Hippocampal formation (tissue), 2 donors: ENCODE measurements at places on chromosomes 5 and 9.

GRCh38 chr5:127410959-127411358 lies 106.5 kb upstream of the PRRC1 start:
- DNase-seq, result no peak

GRCh38 chr9:78321505-78321904 lies 24.6 kb downstream of the PSAT1 start:
- DNase-seq, result no peak

DNA sequence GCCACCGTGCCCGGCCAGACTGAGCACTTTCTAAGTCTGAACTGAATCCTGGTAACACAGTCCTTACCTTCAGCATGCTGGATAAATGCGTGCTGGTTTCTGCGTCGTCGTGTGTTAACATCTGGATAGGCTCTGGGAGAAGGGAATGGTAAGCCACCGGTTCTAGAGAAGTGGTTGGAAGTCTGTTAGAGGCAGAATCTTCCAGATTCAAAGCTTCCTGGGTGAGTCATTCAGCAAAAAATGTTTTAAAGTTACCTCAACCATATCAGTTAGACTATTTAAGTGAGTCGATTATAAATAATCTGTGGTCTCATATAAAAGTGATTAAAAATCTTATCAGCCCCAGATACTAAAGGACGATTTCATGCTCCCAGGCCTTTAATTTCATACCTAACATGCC lies 256.5 kb upstream of the NFIL3 start:
- DNase-seq, result no peak

DNA sequence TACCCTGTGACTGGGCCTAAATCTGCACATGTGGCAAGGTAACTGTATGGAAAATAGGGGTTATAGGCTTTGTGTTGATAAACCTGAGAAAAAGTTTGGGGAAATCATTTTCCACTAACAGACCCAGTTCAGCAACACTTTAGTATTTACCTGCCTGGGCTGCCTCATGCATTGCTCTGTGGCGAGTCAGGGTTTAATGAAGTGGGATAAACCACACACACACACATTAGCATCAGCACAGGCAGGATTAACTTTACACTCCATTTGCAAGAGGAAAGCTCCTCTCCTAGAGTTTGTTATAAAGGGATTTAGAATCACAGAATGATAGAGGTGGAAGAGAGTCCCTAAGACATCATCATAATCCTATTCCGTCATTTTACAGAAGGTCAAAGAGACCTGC lies 20.0 kb upstream of the ZCCHC7 start:
- no peak for DNase-seq

DNA sequence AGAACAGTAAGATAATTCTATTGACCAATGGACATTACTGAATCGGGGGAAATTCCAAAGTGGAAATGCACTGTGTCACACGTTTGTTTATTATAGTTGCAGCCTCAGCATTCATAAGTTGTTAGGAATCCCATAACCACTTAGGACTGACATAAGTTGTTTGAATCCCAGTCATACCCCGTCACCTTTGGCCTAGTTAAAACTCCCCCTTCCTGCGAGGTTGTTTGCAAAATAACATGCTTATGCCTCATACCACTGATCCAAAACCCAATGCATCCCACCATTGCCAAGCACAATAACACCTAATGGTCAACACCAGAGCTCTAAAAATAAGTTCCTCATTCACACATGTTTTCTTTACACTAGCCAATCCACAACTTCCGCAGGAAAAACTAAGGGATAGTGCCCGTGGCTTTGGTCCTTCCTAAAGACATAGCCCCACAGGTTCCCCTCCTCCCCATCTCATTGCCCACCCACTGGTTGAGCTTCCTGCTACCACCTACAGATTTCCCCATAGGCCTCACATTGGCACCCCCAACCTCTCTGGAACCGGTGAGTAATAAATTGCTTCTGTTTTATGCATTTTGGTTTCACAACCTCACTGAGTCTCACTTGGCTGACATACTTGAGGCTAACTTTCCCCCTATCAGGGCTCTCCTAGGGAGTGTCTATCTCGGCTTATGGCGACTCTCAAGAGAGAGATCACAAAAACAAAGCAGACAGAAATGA lies 42.3 kb upstream of the MUSK start:
- DNase-seq, result no peak

- DNase-seq, result no peak
Observed at GRCh38 chr9:29214690-29215253, 1641.5 kb upstream of the C9orf72 start.

- DNase-seq, result no peak
Observed at GRCh38 chr9:110316261-110317075, 21.2 kb downstream of the TXNDC8 start.

- no peak for DNase-seq
Observed at GRCh38 chr5:7422316-7423106, 26.6 kb downstream of the ADCY2 start.

DNA sequence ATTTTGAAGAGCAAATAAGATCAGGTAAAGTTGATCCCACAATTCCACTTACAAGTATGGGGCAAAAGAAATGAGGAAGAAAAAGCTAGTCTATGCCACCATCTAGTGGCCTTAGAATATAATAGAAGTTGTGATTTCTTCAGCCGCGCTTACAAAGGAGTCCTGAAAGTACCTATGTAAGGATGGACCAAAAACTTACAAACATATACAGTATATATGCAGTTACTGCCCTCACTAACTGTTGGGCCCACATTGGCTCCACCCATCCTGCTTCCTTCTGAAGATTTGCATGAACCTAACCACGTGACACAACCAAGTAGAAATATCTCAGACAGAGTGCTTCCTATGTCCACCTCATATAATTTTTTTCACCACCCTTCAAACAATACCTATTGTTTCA lies 11.7 kb upstream of the OR13D1 start:
- DNase-seq, result no peak

DNA sequence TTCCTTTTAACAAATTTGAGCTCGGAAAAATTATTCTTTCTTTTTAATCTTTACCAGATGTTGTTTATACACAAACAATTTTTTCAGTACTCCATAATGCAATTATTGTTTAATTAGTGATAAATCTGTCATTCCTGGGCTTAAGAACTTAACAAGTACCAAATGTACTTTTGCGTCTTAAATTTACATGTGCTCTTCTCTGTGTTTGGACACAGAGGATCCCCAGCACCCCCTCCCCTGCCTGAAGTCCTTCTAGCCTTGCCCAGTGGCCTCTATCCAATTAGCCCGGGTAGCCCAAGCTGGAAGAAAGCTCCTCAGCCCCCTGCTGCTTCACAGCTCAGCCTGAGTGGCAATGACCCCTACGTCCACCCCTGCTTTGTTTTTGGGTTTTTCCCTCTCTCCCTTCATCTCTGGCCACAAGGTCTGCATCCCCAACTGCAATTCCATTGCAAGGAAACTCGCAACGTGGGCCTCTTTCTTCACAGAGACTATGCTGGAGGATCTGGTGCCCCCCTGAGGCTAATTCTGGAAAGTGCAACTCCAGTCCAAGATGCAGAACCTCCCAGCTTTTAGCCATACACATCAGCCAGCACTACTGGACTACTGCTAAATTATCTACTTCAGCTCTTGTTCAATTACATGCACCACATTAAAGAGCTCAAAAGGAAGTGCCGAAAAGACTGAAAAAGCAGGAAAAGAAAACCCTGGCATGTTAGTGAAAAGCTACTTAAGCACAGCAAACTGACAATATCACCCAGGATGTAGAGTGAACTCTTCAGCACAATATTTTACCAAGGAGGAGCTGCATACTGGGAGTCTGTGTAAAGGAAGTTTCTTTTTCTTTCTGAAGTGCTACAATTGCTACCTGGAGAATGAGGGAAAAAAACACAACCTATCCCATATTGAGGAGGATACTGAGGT lies 186.2 kb downstream of the FANCC start:
- peak; percentile 76 for DNase-seq

DNA sequence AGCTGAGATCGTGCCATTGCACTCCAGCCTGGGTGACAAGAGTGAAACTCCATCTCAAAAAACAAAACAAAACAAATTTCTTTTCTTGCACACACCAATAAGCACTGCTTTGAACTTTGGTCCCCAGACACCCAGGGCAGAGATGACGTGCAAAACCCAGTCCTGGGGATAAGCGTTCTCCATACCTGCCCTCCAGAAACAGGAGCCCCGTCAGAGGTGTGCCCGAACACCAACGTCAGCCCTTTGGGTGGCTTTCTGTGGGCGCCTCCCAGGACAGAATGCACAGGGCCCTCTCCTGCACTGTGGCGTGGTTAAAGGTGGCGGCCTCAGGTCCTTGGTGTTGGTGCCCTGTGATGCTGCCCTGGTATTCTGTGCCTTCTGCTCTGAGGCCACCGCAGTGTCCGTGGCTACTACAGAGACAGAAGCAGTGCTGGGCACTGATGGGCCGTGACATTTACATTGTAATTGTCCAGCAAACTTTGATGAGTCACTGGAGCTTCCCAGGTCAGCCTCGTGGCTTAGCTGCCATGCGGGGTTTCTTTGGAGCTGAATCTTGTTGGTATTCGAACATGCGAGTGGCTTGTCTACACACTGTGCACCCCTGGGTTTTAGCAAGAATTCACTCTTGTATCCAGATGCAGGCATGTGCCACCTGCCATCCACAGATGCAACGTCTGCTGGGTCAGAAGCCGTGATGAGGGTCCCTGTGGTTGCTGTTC lies 9.8 kb downstream of the PPP1R26 start:
- DNase-seq, result no peak

- DNase-seq, result no peak
Observed at GRCh38 chr5:1168796-1169195, 32.6 kb upstream of the SLC6A19 start.

DNA sequence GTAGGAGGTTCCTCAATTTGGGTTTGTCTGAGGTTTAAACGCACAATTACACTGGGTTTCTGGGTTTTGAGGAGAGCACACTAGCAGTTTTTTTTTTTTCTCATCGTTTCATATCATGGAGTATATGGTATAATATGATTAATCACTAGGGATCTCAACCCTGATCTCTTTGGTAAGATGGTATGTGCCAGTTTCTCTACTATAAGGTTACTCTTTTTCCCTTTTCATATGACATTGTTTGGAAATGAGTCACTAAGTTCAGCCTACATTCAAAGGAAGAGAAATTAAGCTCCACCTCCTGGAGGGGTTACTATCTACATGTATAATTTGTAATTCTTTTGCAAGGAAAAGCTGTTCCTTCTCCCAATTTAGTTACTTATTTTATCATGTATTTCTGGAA lies 35.2 kb downstream of the MTRR start:
- no peak for DNase-seq

GRCh38 chr5:132130918-132131715 lies 57.5 kb downstream of the CSF2 start:
- DNase-seq, result no peak

- DNase-seq, result no peak
Observed at GRCh38 chr9:134829356-134829937, 51.2 kb upstream of the FCN2 start.

- DNase-seq, result no peak
Observed at GRCh38 chr5:94893412-94894135, 275.1 kb downstream of the SLF1 start.
